ENCODE measurements at places on chromosomes 7 and 10.
A peak's percentile ranks its signal among the peaks of the same experiment; 100 is the strongest.

DNA sequence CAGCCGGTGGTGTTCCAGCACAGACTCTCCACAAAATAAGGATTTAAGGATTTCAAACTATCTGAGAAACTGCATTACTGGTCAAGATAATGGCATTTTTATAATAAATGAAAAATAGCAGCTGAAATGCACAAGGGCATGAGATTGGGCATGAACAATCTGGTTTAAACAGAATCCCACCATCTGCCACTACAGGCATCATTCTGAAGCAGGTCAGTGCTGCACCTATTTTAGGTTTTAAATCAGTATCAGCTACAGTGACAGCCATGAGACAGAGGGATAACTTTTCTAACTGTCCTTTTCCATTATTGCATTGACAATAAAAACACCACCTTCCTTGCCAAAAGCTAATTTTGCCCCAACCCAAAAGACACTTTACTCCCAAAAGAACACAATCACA is 186.8 kb downstream of the ETV1 start:
- no peak for DNase-seq

DNA sequence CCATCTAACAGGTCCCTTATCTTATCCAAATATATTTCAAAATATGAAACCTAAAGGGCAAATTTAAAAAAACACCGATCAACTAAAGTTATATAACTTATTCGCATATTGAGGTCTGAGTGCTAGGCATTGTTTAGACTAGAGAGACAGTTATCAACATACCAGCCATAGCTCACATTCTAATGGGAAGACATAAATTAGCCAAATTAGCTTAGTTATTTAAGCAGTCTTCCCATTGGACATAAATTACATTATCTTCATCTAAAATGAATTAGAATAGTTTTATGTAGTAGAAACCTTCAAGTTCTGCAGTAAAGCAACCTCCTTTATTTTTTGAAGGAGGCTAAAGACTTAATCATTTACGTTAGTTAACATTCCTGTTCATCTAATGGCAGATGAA is 17.4 kb downstream of the KIF5B start:
- no peak for DNase-seq

DNA sequence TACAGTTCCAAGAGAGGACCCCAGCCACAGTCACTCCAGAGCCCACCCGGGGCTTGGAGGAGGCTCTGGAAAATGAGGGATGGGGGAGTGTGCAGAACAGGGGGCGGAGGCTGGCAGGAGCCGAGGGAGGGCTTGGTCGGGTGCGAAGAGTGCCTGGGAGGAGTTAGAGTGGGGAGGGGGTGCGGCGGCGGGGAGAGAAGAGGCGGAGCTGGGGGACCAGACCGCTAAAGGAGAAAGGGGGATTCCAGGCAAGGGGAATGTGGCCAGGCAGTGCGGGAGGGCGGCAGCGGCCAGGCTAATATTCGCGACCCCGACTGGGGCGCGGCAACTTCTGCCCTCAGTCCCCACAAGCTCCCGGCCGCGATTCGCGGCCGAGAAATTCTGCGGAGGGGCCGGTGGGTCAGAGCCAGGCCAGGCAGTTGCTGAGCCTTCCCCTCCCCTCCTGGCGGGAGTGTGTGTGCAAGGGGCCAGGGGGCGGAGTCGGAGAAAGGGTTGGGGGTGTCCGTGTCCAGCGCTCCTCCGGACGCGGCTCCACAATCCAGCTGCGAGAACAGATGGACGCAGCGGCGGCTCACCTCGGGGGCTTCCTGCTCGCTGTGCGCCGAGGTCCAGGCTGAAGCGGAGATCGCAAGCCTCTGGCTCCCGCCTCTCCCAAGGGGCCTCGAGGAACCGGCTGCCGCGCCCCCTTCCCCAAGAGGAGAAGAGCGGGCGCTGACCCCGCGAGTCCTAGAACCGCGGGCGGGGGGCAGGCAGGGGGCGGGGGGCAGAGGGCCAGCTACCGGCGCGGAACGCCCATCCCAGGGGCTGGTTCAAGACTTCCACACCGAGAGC is 612 bp upstream of the SLC18A3 start:
- DNase-seq = no peak

- peak; percentile 45 for DNase-seq
Observed at GRCh38 chr7:30166155-30166840, 31.5 kb downstream of the MTURN start.

DNA sequence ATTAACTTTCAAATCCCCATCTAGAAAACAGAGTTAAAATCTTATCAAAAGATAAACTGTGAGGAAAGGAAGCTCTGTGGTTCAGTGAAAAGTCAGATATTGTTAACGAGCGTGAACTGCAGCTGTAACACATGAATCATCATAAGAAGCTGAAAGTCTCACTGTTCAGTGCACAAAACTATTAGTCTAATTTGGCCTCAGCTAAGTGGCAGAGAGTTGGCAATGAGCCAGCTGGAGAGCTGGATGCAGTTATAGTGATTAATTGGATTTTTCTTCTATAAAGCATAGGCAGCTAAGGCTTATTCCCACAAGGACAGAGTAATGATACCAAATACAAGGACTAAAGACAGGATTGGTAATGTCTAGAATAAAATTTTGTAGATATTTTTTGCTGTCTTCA is 101.1 kb upstream of the ABCB5 start:
- DNase-seq = peak; percentile 96
